Nucleus accumbens (tissue), 56 donors: ENCODE measurements at places on chromosomes 2 and 18.

GRCh38 chr18:41965634-41966255 is 10.7 kb downstream of the PIK3C3 start:
- no peak for DNase-seq

- no peak for DNase-seq
Observed at GRCh38 chr2:20990442-20991430, 53.1 kb downstream of the APOB start.

- no peak for DNase-seq
Observed at GRCh38 chr2:232521959-232522622, 1.9 kb downstream of the PRSS56 start.

DNA sequence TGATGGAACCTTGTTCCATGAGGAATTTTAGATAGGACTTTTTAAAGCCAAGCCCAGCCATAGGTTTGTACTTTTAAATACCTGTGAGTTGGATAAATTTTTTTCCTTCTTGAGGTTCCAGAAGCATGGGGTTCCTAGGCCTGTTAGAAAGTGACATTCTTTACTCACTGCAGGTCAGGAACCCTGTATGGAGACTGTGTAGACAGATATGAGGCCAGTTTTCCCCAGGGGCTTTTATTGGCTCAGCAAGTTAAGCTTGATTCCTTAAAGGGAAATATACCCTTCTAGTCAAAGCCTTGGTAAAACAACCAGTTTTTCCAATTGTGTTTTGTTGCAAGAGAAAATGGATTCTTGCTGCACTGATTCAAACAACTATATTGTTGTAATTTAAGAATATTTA is 38.4 kb upstream of the GMCL1 start:
- no peak for DNase-seq

- DNase-seq = peak; percentile 71
Observed at GRCh38 chr2:95076705-95077529, 44.7 kb downstream of the MRPS5 start.

DNA sequence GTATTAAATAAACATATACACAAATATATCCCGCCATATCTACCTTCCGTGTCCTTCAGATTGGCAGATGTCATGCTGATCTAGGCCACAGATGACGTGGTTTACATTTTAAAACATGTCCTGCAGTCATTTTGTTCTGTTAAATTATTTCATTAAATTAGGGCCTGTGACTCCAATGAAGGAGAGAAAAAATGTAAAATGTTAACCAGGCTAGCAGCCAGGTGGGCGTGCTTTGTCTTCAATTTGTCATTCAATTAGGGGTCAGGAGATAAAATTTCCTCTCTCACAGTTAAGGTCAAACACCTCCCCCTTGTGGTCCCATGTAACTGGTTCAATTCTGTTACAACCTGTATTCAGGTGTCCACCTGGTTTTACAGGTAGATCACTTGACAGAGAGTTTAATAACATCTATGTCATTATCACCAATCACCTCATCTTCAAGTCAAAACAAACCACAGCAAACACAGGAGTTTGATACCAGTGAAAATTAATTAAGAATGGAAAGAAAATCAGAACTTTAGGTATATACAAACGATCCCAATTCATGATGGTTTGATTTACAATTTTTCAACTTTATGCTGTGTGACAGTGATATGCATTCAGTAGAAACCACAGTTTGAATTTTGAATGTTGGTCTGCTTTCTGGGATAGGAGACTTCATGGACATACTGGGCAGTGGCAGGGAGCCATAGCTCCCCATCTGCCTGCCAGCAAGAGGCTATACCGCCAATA is 339.4 kb downstream of the CMPK2 start:
- DNase-seq = no peak

DNA sequence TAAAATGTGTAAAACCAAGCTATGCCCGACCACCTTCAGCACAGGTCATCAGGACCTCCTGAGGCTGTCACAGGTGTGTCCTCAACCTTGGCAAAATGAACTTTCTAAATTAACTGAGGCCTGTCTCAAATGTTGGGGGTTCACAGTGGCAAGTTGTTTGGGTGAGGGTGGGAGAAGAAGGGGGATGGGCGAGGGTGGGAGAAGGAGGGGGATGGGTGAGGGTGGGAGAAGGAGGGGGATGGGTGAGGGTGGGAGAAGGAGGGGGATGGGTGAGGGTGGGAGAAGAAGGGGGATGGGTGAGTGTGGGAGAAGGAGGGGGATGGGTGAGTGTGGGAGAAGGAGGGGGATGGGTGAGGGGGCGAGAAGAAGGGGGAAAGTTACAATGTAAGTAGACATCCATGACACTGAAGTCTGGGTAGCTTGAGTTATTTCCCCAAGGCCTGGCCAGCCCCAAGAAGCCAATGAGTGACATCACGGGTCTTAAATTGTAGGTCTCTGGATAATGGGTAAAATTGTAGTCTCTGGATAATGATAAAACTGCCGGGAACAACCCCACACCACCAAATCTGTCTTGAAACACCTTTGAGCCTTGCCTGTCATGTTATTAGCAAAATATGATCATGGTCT is 56.3 kb downstream of the TIMM21 start:
- no peak for DNase-seq

DNA sequence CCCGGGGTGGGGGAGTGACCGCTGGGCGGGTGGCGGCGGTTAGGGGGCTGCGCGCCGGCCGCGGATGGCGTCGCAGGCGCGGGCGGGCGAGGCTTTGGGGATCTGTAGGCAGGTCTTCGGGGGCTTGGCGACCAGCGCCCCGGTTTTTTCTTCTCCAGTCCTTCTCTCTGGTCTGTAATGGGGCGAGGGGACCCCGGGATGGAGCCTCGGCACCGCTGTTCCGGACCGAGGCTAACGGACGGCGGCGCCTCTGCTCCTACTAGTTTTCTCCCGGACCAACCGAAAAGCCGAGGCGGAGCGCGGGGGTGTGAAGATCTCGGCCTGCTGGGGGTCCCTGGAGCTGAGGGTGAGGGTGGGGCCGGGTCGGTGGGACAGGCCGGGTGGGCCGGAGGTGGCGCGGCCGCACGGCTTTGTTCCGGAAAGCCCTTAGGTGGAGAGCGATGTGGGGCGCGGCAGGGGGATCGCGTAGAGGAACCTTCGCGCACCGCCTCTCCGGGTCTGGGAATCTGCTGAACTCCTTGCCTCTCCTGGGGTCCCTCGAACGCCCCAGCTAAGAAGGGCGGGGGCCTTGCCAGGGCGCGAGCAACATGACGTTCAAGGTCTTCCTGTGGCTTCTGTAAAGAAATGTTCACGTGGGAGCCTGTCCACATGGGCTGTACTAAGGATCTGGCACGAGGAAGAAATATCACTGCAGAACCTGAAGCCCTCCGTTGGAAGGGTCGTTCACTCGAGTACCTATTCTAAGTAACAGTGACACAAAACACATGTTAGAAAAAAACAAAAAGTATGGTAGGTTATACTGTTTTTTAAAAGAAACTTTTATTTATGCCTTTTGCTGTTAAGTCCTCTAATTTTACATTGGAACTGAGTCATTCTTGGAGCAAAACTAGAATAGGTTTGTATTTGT is 861 bp downstream of the SLC39A10 start:
- DNase-seq = peak; percentile 48
